Natural killer cell treated with Interleukin-12 subunit alpha and Interleukin-12 subunit beta and Interleukin-15 and Interleukin-18, amount 100 ng/mL, for 72 hours (primary cell): ENCODE measurements at places on chromosomes 1 and 21.

- DNase-seq: no peak
- no peaks in the 10 kb centered on the region for H3K36me3 ChIP-seq
- no peaks in the 10 kb centered on the region for H3K4me1 ChIP-seq
- no peak overlapping the region for H3K4me3 ChIP-seq
- peaks cover 24% of the 10 kb centered on the region for H3K27me3 ChIP-seq
- H3K27ac ChIP-seq: peak overlapping the region; percentile 26
These were observed 84.8 kb downstream of the KCND3 start for GRCh38 chr1:111904478-111905218.

DNA sequence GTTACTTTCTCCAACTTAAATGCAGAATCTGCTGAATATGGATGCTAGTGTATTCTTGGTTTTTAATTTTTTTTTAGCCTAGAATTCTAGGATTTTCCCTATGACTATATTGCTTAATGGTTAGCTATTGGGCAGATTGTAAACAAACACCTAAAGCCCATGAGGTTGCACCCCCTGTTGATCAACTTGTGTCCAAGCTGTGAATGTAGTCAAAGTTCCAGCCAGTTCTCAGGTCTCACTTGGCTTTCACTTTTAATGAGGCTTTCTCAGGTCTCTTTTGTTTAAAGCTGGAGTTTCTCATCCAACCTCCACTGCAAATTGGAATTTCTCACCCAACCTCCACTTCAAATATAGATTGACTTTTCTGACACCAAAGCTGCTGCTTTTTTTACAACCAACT is 35.9 kb downstream of the FCER1A start:
- no peak overlapping the region for H3K4me3 ChIP-seq
- no peaks in the 10 kb centered on the region for H3K36me3 ChIP-seq
- no peak overlapping the region for H3K27ac ChIP-seq
- peaks cover 27% of the 10 kb centered on the region for H3K27me3 ChIP-seq
- DNase-seq: no peak

GRCh38 chr21:39082656-39083376 is 100.4 kb downstream of the PSMG1 start:
- H3K4me3 ChIP-seq: no peak overlapping the region
- no peak for DNase-seq
- no peaks in the 10 kb centered on the region for H3K36me3 ChIP-seq
- no peaks in the 10 kb centered on the region for H3K4me1 ChIP-seq
- H3K27ac ChIP-seq: no peak overlapping the region
- H3K27me3 ChIP-seq: peaks cover 7% of the 10 kb centered on the region

DNA sequence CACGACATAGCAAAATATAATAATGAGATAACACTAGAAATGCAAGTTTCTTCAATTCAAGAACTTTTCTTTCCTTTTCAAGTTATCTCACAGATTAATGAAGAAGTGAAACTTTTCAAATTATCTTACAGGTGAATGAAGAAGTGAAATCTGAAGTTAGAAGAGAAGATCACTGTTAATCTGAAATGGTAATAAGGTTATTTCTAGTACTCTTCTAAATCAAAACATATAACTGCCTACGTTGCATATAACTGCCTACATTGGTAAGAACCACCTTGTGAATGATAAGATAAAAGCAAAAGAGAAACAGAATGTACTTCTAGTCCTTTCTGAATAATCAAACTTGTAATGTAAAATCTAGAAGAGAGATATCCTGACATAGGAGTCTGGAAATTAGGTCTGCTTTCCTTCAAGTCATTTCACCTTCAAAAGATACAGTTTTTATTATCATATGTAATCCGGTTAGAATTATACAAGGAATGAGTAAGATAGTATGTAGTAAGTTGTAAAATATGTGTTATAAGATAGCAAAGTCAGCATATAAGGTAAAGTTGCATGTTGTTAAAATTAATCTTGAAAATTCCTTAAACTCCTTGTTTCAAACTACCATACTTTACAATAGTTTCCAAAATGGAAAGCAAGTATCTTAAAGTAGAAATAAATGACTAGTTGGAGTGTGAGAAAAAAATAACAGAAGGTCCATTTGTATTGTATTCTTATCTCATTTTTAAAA is 522.4 kb upstream of the ZRANB2 start:
- no peak overlapping the region for H3K27ac ChIP-seq
- no peak overlapping the region for H3K4me3 ChIP-seq
- no peaks in the 10 kb centered on the region for H3K4me1 ChIP-seq
- no peak for DNase-seq

DNA sequence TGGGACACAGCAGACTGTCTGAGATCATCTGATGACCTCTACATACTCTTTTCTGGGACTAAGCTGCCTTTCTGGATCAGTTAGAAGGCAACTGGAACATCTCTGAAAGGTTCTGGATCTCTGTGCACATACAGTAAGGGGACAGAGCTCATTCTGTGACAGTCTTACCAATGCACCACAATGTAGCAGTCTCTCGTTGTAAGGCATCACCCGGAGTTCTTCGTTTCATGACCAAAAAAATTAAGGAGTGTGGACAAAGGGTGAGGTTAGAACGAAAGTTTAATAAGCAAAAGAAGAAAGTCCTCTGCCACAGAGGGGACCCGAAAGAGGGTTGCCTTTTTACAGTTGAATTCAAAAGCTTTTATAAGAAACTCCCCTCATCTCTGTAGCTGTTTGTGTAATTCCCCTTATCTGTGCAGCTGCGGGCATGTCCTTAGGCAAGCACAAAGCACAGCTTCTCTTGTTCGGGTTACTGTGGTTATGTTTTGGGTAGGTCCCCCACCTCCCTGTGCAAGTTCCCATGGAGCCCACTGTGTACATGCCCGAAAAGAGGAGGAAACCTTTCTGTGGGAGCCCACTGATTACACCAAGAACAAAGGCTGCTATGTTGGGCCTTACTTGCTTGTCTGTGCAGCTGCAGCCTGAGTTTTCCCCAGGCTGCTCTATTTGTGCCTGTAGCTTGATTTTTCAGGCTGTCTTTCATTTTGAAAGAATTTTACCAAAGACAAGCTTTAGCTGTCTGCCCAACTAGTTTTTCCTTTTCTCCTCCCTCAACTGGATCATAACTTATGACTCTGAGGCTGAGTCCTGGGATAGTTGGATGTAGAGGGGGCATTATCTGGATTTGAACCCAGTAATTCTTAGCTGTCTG is 53.1 kb upstream of the CACNA1E start:
- no peak overlapping the region for H3K4me3 ChIP-seq
- H3K27me3 ChIP-seq: peaks cover 51% of the 10 kb centered on the region
- DNase-seq: no peak
- no peaks in the 10 kb centered on the region for H3K36me3 ChIP-seq
- H3K4me1 ChIP-seq: no peaks in the 10 kb centered on the region

- peaks cover 17% of the 10 kb centered on the region for H3K27me3 ChIP-seq
- peaks cover 31% of the 10 kb centered on the region for H3K4me1 ChIP-seq
- DNase-seq: no peak
- H3K36me3 ChIP-seq: no peaks in the 10 kb centered on the region
- peak overlapping the region; percentile 30 for H3K4me3 ChIP-seq
- peak overlapping the region; percentile 91 for H3K27ac ChIP-seq
These were observed 2.1 kb upstream of the S100A2 start for GRCh38 chr1:153567621-153568366.

DNA sequence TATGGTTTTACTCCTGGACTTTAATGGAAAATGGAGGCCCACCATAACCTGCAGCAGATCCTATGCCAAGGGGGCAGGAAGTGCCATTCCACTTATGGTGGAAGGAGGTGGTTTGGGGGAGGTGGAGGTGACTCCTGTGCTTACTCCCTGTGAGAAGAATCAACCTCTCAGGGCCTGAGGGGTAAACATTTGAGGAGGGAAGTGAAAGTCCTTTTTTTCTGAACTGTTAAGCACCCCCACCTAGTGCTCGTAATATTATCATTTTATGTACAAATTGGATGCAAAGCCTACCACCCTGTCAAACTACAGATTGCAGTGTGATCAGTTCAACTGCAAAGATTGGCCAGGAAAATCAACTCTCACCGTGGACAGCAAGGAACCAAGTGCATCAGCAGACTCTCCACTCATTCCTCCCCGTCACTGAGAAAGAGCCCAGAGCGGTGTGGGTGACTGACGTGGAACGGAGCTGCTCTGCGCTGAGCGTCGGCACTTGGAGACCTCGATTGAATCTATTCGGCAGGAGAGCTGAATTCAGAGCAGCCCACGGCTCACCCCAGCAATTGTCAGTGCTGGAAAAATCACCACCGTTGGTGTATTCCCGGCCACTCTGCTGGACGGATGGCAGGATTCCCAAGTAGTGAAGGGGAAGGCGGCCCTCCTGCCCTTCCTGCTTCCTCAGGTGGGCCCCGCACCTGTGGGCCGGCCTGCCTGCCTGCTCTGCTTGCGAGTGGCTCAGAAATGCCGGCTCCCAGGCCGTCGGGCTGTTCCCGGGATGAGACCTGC is 46.8 kb upstream of the COX20 start:
- no peak overlapping the region for H3K4me3 ChIP-seq
- no peaks in the 10 kb centered on the region for H3K36me3 ChIP-seq
- DNase-seq: no peak

- H3K4me3 ChIP-seq: no peak overlapping the region
- no peak for DNase-seq
- H3K27me3 ChIP-seq: no peaks in the 10 kb centered on the region
- H3K36me3 ChIP-seq: peaks cover 20% of the 10 kb centered on the region
These were observed 5.2 kb downstream of the LEPR start for GRCh38 chr1:65425697-65426096.

DNA sequence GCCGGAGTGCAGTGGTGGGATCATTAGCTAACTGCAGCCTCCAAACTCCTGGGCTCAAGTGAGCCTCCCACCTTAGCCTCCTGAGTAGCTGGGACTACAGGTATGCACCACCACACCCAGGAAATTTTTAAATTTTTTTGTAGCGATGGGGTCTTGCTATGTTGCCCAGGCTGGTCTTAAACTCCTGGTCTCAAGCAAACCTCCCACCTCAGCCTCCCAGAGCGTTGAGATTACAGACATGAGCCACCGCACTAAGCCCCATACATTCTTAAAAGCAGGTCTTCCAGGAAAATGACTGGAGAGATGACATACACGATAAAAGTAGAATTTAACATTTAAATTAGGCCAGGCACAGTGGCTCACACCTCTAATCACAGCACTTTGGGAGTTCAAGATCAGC is 13.4 kb downstream of the MTFR1L start:
- no peak overlapping the region for H3K4me3 ChIP-seq
- no peaks in the 10 kb centered on the region for H3K27me3 ChIP-seq
- DNase-seq: no peak
- peaks cover 16% of the 10 kb centered on the region for H3K36me3 ChIP-seq

GRCh38 chr1:192530254-192530653 is 45.3 kb upstream of the RGS1 start:
- DNase-seq: no peak
- H3K4me1 ChIP-seq: peaks cover 48% of the 10 kb centered on the region
- no peaks in the 10 kb centered on the region for H3K27me3 ChIP-seq
- H3K27ac ChIP-seq: peak overlapping the region; percentile 70
